ENCODE measurements at places on chromosomes 3 and 15.

GRCh38 chr15:76996526-76997401 lies 1.8 kb downstream of the PSTPIP1 start:
- no peak for DNase-seq

DNA sequence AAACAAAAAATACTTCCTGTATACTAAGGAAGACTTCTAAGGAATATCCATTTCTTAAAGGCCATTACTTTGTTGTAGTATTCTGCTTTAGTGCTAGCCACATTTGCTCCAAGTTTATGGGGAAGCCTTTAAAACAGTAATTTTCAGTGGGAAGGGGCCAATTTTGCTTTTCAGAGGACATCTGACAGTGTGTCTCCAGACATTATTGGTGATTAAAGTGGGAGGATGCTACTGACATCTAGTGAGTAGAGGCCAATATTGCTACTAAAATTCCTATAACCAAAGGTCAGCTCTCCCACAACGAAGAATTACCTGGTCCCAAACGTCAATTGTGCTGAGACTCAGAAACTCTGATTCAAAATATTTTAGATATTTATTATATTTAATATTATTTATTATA lies 24.8 kb downstream of the SLC28A2 start:
- no peak for DNase-seq

DNA sequence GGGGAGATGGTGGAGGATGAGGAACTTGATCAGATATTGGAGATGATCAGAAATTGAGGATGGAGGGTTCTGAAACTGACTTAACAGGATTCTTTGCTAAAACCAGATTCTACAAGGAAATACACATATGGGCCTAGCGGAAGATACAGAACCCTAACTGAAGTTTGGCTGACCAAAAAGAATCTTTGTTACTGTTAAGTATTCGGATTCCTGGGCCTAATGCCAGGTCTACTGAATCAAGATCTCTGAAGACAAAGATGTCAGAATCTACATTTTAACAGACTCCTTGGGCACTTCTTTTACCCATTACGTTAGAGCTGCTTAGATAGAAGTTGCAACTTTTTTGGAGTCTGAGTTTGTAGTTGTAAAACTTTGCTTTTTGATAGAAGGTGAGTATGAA lies 137.7 kb downstream of the FNDC3B start:
- DNase-seq, result no peak

DNA sequence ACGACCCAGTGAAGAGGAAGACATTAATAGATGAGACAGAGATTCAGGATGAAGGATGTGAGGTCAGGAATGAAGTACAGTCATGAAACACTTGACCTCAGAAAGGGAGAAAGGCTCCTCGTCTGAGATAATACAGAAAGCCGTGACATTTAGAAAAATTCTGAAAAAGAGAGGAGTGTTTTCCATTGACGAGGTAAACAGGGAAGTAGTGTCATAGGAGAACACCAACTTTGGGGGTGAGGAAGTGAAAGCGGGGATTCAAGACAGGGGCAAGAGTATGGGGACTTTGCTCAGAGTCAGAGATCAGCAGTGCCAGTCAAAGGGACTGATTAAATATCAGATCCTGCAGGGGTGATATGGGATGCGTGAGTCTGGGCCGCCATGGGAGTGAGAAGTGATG lies 160.9 kb downstream of the PLCL2 start:
- DNase-seq, result no peak
